ENCODE measurements at places on chromosomes 2 and 18.

DNA sequence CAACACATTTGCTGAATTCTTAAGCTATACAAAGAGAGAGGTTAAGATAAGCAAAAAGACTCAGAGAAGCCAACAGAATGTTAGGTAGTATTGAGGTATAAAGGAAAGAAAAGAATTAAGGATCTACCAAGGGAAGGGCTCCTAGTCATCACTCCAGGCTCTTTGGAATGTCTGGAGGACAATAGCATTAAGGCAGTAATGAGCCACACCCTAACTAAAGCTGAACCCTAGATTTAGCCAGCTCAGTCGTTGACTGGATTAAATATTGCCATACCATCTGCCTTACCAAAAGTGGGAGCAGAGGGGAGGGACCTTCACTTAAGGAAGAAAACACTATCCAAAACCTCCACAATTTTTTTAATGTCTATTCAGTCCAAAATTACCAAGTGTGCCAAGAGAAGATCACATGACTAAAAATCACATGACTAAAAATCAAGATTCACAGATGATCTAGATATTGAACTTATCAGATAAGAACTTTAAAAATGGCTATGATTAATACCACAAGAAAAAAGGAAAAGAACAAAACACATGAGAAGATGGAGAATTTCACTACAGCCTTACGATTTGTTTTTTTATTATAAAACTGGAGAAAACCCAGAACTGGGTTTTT lies 59.7 kb downstream of the EXOC6B start:
- DNase-seq, result no peak

GRCh38 chr2:85438201-85439024 lies 19.9 kb downstream of the SH2D6 start:
- no peak for DNase-seq

DNA sequence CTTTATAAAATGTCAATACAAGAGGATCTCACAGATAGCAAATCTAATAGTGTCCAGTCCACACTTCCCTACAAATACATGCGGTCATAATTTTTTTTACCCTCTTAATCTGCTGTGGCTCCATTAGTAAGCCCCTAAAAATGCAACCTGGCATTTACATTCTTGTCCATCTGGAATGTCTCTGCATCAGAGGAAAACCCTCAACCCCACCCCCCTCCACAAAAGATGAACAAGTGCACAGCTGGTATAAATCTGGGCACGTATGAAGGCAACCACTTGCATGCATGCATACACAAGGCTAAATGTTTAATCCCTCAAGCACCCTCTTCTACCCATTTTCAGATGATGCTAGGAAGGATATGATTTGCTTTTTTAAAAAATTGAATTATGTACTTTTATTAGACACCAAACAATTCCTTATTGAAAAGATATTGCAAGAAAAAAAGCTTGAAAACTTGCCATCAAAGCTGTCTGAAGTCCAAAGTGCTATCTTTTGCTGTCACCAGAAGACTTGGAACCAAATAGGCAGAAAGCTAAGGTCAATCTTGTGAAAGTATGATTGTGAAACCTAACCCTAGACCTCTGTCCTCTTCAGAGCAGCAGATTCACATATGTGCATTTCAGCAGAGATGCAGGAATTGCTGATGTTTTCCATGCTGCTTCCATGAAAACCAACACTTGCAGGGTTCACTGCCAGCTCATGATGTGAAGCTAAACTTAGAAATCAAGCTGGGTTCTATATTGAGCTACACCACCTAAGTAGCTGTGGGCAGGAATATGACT lies 39.0 kb downstream of the IRS1 start:
- no peak for DNase-seq

DNA sequence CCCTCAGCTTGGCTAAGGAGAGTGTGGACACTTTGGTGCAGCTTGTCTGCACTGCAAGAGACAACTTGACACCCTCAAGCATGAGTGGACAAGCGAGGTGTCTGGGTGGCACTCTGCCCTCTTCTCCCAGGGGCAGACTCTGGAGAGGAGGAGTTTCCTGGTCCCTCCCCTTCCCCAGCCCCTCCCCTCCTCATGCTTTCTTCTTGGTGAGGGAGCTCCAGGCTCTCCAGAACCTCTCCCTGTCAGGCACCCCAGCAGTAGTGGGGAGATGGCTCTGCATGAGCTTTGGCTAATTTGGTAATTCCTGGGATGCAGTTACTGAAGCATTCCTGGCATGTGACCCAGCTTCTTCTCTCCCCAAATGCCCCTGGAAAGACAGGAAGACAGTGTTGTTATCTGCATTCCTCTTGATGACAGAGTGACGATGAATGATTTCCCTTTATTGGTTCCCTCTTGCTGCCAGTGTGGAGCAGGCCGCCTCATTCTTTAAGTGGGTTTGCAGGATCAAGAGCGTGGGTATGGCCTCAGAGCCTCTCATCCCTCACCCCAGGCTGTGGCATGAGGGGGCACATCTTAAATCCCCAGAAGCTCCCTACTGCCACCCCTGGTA lies 89.2 kb downstream of the STPG4 start:
- no peak for DNase-seq

- no peak for DNase-seq
These were observed 98.0 kb upstream of the TTN start for GRCh38 chr2:178905261-178905660.

GRCh38 chr2:172924097-172924660 lies 151.5 kb upstream of the MAP3K20 start:
- no peak for DNase-seq

GRCh38 chr2:125853626-125854025 lies 802.3 kb upstream of the GYPC start:
- no peak for DNase-seq

DNA sequence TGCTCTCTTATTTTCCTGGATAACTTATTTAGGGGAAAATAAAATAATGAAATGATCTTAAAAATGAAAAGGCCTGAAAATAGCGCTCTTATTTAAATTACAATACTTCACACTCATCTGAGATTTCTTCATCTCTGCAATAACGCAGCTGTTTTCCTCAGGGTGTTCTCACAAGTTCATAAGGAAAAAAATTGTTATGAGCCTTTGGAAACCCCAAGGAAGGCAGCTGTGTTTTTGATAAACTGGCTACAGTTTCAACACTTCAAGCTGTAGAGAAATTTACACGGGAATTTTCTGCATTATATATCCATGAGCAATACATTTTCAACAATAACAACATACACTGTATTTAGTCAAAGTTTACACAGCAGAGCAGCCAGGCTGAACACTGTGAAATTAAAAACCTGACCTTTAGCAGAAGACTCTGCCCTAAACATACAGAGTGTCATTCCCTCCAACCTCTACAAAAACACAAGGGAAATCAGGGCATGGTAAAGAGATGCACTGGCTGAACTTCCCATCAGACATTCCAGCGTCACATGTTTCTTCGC lies 959.6 kb downstream of the SLC4A3 start:
- DNase-seq, result no peak

GRCh38 chr2:58515827-58516573 lies 274.9 kb upstream of the FANCL start:
- no peak for DNase-seq

All from stimulated activated CD4-positive, alpha-beta T cell treated with anti-CD3 and anti-CD28 coated beads, Interleukin-4, amount 100 ng/mL, for 48 hours (primary cell).